ENCODE measurements at places on chromosomes 3 and 15. TPM values are rescaled to one million over a fixed set of nuclear protein-coding genes. Genes with fewer than 3 reads are reported as not detected.
A peak's percentile ranks its signal among the peaks of the same experiment; 100 is the strongest.

DNA sequence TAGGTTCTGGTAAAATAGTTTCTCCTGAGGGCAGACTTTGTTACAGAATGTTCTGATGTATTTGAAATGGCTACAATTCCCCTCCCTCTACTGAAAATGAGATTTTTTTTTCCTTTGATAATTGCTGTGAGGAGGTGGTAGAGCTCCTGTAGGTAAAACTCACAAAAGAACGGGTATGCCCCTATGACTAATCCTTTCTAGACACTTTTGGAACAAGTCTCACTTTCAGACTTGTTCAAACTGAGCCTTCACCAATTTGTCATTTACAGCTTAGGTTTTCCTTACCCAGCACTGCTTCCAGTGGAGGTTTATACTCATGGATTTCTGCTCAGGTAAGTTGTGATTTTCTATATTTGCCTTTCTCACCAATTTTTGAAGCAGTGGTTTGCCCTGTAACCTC is 115.6 kb downstream of the NLGN1 start:
- no peak for DNase-seq

- DNase-seq, result no peak
Measured at GRCh38 chr3:126765187-126766069, 61.4 kb downstream of the CHCHD6 start.

- DNase-seq, result no peak
Measured at GRCh38 chr15:31752065-31752762, 278.1 kb upstream of the CHRNA7 start.

The STRA6 gene
- total RNA-seq, result not detected

The GLDN gene
- total RNA-seq, result 0.42 TPM

DNA sequence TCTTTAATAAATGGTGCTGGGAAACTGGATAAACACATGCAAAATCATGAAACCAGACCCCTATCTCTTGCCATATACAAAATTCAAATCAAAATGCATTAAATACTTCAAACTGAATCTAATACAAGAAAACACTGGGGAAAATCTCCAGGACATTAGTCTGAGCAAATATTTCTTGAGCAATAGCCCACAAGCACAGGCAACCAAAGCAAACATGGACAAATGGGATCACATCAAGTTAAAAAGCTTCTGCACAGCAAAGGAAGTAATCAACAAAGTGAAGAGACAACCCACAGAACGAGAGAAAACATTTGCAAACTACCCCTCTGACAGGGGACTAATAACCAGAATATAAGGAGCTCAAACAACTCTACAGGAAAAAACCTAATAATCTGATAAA is 6.3 kb downstream of the ANKRD28 start:
- no peak for DNase-seq

DNA sequence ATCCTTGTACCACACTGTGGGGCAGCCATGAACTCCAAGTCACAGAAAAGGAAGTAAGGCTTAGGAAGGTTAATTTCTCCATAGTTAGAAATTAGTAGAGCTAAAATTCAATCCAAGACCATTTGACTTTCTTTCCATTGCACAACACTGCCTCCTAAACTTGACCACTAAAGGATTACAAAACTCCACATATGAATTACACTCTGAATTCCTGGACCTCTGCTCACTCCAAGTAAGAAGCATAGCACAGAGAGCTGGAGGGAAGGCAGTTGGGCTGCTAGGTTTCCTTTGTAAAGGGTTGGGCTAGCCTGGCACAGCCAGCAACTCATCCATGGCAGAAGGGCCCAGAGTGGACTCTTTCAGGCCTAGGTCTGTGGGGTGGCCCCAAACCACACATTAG is 134.4 kb downstream of the MYLK start:
- no peak for DNase-seq

DNA sequence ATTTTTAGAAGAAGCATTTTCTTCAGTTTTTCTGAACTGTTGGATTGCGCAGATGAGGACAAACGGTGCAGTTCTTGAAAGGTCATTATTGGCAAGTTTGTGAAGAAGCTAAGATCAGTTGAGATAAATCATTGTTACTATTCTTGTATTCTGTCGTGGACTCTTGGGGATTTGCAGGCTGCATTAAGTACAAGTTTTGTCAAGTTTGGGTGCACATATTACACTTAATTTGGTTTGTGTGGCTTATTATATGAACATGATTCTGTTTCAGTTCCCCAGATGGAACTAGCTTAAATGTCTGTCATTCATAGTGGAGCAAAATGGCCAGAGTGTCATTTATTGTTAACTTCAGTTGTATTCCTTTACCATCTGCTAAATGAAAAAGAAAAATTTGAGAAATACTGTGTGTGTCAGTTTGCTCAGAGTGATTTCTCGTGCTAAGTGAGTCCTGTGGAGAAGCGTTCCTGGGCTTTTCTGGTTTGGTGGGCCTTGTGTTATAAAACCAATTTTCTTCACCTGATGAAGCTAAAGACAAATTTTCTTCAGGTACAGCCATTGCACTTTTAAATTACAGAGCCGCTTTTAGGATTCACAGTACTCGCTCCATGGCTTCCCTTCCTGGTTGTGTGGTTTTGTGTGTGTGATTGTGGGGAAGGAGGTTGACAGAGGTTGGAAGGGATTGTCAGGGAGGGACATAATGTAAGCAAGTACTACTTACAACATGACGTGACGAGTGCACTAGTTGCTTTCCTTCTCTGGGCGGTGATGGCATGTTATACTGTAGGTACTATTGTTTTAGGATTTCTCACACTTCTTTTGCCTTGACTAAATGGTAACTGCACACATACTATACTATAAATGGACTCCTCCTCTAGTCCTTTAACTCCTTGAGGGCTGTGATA is 1.7 kb downstream of the AKAP13 start:
- no peak for DNase-seq

The TYRO3 gene
- total RNA-seq, result 2.1 TPM

DNA sequence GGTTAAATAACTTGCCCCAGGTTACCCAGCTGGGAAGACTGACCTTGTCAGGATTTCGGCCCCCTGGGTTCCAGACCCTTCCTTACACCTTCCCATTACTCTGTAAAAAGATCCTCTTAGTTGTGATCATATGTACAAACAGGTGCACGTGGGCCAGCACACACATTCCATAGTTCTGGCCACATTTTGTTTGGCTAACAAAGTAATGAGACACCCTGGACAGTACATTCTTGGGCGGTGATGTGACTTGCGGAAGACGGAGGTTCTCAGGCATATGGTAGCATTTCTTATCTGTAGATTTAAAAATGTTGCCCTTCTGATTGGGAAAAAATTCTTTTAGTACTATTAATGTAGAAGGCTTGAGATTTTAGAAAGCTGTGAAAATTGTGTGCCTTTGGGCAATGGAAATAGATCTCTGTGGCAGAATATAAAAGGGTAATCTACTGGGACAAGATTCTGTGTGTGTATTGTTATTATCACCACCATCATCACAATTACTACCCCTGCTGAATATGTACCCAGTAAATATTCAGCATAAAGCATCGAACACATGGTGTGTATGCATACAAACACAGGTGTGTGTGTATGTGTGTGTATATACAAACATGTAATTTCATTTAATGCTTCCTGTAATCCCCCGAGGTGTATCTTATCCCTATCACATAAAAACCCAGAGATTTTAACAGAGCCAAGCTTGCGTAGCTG is 205.4 kb upstream of the UBE2E1 start:
- no peak for DNase-seq

The AADACL2 gene
- not detected for total RNA-seq

GRCh38 chr3:26714485-26714884 is 91.9 kb downstream of the LRRC3B start:
- no peak for DNase-seq

The CFAP91 gene
- total RNA-seq, result 0.42 TPM

GRCh38 chr3:154844863-154845262 is 235.3 kb upstream of the MME start:
- no peak for DNase-seq

The CEP152 gene
- 2.7 TPM for total RNA-seq

DNA sequence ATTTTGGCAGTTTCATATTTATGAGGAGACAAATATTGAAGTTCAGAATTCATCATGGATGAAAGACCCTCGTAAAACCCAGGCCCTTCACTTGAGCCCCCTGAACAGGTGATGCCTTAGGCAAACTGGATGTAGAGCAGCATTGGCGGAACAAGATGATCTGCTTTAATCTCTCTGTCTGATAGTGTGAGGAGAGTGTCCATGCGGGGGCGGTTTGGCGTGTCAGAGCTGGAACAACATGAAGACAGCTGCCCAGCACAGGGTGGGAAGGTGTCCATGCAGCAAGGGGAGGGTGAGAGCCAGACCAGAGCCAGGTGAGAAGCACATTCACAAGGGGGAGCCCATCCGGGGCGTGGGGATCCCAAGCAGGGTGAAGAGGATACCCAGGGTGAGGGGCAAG is 31.8 kb upstream of the ANP32A start:
- no peak for DNase-seq

GRCh38 chr3:184880276-184881019 is 68.5 kb downstream of the VPS8 start:
- DNase-seq, result no peak

DNA sequence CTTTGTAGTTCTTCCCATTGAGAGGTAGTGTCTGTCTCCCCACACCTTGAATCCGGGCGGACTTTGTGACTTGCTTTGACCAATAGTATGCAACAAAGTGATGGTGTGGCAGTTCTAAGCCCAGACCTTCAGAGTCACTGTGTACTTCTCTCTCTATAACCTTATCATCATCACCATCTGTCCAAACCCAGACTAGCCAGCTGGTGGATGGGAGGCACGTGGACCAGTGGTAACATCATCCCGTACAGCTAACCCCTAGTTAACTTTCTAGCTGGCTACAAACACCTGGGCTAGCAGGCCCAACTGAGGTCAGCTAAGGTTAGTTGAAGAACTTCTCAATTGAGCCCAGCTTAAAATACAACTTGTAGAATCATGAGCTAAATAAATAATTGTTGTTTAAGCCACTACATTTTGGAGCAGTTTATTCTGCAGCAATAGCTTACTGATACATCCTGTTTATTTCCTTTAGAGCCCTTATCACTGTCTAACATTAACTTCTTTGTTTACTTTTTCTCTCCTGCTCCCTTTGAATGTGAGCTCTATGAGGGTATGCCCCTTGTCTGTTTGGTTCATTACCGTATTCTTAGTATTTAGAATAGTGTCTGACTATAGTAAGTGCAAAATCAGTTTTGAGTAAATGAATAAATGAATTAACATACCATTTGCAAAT is 11.5 kb upstream of the CCR9 start:
- DNase-seq, result no peak

The PLAAT1 gene
- total RNA-seq, result not detected

The COL6A5 gene
- total RNA-seq, result not detected

DNA sequence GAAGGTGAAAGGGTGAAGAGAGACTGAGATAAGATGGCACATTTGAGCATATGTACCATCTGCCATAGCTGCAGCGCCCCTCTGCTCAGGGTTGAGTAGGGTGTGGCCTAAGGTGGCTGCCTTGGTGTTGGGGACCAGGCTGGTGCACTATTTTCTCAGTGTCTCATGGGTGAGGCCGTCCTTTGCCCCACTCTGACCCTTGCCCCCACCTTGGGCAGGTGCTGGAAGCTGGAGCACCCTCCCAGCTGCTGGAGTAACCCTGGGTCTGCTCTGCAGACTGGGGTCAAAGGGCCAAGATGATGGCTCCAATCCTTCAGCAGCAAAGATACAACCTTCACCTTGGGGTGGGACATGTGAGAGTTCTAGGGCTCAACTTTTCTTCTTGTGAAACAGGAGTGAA is 69.2 kb downstream of the DAPK2 start:
- DNase-seq, result peak; percentile 30

GRCh38 chr15:33068511-33068990 is 126.0 kb downstream of the FMN1 start:
- DNase-seq, result no peak

The MYEF2 gene
- 0.31 TPM for total RNA-seq

DNA sequence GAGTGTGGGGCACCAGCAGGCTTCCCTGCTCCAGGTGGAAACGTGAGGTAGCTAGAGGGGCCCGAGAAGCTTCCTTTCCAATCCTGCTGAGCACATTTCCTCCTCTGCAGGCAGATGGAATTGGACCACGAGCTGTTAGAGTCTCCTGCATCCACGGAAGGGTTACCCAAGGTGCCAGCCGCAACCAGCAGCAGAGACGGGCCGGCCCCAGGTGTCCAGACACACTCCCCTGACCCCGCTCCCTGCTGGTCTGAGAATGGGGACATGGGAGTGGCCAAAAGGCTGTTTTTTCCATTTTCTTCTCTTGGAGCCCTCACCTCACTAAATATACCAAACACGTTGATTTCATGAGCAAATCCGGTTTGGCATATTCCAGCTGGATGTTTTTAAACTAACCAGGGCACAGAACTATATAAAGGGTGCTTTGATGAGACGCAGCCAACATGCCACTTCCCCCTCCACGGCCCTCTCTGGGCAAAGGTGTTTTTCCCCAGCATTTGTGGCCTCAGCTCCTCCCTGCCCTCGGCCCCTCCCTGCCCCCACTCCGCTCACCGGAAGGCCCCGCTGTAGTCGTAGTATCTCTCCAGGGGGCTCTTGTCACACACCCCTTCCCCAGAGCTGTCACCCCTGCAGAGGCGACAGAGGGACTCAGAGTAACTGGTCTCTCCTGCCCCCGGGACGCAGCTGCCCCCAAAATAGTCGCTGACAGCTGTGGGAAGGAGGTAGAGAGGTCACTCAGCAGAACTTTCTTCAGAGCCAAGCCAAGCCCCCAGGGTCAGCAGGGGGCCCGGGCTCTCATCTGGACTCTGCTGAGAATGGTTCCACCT is 7.0 kb downstream of the MELTF start:
- DNase-seq, result no peak

GRCh38 chr15:65423976-65424679 is 1.4 kb upstream of the IGDCC4 start:
- DNase-seq, result no peak

The RETNLB gene
- total RNA-seq, result not detected

DNA sequence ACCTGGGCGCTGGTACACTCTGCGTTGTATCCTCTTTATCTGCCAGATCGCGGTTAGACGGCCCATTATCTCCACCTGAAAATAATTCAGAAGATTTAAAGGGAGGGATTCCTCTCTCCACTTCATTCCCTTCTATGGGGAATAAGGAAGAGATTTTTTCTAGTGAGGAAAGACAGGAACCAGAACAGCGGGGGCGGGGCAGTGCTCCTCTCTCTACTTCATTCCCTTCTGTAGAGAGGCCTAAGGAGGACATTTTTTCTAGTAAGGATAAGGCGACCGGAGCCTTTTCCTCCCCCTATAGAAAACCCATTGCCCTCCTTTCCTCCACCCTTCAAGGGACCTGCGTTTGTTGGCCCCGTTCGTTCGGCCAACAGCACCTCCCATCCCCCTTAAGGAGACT is 8.3 kb upstream of the LIPH start:
- DNase-seq, result no peak

The PIGBOS1 gene
- total RNA-seq, result 6.0 TPM

GRCh38 chr3:177705976-177706823 is 508.9 kb upstream of the TBL1XR1 start:
- DNase-seq, result no peak

Data from right lobe of liver (tissue), 6 donors.